Activated T-cell treated with anti-CD3 and anti-CD28 coated beads for 24 hours (primary cell): ENCODE measurements at places on chromosomes 13 and 19.

- no peak for DNase-seq
Measured at GRCh38 chr19:7744199-7744786, 3.0 kb downstream of the CD209 start.

GRCh38 chr19:47284324-47284899, 9.7 kb downstream of the INAFM1 start:
- DNase-seq, result peak; percentile 19

- DNase-seq, result no peak
Measured at GRCh38 chr19:31340042-31341025, 8.9 kb downstream of the TSHZ3 start.

- DNase-seq, result no peak
Measured at GRCh38 chr19:57434386-57435061, 601 bp upstream of the ZNF749 start.
